ENCODE measurements at places on chromosomes 6 and 20.
A peak's percentile ranks its signal among the peaks of the same experiment; 100 is the strongest.

GRCh38 chr20:18984238-18985200 lies 170.9 kb downstream of the SCP2D1 start:
- peak; percentile 5 for DNase-seq

DNA sequence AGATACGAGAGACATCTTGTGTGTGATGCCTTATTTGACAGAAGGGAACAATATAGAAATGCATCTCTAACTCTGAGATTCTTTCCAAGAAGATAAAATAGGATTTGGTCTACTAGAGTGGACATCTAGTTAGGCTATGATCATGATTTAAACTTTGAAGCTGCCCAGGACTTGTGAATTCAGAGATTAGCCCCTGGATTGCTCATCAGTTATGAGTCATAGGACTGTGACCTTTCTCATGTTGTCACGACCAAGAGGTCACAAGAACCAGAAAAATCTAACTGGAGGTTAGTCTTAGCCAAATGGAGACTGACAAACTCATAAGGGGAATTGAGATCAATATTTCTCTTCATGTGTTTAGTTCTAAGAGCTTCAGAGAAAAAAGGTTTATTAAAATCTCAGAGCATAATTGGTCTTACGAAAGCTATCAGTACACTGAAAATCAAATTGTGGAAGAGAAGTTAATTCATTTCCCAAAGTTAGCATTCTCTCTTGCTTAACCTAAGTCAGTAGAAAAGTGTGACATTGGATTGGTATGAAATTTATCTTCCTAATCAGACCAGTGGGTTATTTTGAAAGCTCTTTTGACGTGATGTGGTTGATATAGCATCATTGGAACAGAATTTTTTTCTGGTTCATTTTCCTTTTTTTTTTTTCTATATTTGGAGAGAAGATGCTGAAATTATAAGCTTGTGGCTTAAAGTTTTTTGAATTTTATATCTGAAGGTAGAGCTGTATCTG lies 245.7 kb downstream of the RNF144B start:
- peak; percentile 23 for DNase-seq

DNA sequence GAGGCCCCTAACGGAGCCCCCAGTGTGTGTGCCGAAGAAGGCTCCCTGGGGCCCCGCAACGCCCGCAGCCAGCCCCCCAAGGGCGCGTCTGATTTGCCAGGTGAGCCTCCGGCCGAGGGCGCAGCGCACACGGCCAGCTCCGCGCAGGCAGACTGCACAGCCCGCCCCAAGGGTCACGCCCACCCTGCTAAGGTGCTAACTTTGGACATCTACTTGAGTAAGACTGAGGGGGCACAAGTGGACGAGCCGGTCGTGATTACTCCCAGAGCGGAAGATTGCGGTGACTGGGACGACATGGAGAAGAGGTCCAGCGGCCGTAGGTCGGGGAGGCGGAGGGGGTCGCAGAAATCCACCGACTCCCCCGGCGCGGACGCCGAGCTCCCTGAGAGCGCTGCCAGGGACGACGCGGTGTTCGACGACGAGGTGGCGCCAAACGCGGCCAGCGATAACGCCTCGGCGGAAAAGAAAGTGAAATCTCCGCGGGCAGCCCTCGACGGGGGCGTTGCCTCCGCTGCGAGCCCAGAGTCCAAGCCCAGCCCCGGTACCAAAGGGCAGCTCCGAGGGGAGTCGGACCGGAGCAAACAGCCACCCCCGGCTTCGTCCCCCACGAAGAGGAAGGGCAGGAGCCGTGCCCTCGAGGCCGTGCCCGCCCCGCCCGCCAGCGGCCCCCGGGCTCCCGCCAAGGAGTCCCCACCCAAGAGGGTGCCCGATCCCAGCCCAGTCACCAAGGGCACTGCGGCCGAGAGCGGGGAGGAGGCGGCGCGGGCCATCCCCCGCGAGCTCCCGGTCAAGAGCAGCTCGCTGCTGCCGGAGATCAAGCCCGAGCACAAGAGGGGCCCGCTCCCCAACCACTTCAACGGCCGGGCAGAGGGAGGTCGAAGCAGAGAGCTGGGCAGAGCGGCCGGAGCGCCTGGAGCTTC lies 117.0 kb downstream of the RTN4IP1 start:
- DNase-seq: peak; percentile 77

DNA sequence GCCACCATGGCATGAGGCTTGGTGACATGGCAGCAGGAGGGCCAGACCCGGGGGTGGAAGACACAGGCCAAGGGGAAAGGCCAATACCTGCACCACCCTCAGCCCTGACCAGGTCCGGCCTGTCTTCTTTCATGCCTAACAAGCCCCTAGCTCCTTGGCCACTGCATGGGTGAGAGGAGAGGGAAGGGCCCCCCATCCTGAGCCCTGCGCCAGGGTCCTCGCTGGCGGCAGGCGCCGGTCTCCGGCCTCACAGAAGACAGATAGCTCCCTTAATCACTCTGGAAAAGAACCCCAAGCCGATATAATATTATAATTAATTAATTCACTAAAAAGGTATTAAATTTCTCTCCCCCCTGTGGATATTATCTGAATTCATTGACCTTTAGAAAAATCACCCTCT lies 41.4 kb downstream of the MDFI start:
- DNase-seq: no peak

DNA sequence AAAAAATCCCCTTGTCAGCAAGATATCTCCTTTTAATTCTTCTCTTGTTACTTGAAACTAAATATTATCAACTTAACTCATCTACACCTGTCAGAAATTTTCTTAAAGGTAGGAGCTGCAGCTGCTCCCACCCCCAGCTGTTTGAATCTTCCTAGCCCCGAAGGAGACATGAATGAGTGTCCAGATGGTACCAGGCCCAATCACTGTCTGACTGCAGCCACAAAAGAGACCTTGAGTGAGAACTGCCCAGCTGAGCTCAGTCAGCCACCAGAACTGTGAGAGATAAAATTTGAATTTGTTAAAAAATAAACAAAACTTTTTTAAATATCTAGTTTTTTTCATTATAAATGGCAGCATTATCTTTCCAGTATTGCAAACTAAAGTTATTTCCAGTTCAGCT lies 84.7 kb downstream of the PRSS35 start:
- DNase-seq: no peak

GRCh38 chr20:7383216-7383615 lies 557.0 kb downstream of the HAO1 start:
- no peak for DNase-seq

GRCh38 chr6:68726337-68726736 lies 91.3 kb downstream of the ADGRB3 start:
- DNase-seq: no peak

- no peak for DNase-seq
Observed at GRCh38 chr6:169075211-169075914, 178.3 kb downstream of the THBS2 start.

- no peak for DNase-seq
Observed at GRCh38 chr6:138849791-138850190, 53.9 kb downstream of the ECT2L start.

- DNase-seq: peak; percentile 84
Observed at GRCh38 chr6:20211941-20212391, 303 bp downstream of the MBOAT1 start.

- no peak for DNase-seq
Observed at GRCh38 chr6:89458704-89459103, 25.8 kb downstream of the ANKRD6 start.
